ENCODE measurements at places on chromosomes 6 and 20. TPM values are rescaled to one million over a fixed set of nuclear protein-coding genes. Genes with fewer than 3 reads are reported as not detected.

Gene COL19A1
- 0.28 TPM for total RNA-seq

Gene LAMP5
- under 0.01 TPM for total RNA-seq

Gene MEP1A
- total RNA-seq, result not detected

Gene DDAH2
- total RNA-seq, result 74.1 TPM

Gene GABRR1
- total RNA-seq, result not detected

Gene MYT1
- not detected for total RNA-seq

Gene CLDN20
- total RNA-seq, result not detected

Gene NOTCH4
- total RNA-seq, result 0.85 TPM
